GM13977 (cell line): ENCODE measurements at places on chromosomes 12 and 14.

GRCh38 chr12:32398816-32399369 is 465 bp upstream of the FGD4 start:
- DNase-seq, result no peak

DNA sequence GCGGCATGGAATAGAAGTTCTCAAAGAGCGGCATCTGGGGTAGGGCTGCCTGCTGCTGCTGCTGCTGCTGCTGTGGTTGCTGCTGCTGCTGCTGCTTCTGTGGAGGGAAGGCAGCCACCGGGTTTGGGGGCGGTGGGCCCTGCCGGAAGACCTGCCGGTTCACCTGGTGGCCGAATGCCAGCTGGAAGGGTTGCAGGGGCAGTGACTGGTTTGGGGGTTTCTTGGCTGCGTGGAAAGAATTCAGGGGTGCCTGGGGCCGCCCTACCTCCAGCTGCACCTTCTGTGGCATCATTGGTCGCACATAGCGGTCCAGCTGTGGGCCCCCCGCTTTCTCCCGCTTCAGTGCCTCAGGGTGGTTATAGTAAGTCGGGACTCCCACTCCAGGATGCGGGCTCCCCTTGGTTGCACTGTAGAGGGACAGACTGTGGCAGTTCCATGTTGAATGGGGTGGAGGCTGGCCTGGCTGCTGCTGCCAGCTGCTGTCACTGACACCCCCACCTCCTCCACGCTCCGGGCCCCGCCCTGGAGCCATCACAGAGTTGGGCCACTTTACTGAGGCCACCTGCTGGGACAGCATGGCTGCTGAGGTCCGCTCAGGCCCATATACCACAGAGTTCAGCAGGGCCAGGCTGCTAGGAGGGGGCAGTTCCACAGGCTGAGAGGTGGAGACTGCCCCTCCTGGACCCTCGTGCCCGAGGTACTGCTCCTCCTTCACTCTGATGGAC is 25.2 kb upstream of the PNMA1 start:
- DNase-seq, result no peak

DNA sequence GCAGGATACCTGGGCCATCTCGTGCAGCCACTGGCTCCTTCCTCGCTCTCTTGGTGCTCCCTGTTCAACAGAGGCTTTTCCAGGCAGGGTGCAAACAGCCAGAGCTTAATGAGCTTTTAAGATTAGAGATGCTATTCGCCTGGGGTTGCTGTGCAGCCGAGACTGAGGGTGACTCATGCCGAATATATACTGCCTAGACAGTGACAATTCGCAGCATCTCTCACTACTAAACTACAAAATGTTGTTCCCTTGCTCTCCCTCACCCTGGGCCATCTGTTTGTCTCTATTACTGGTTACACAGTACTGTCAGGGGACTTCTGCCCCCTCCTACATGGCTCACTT is 26.0 kb upstream of the TESC start:
- DNase-seq, result no peak

DNA sequence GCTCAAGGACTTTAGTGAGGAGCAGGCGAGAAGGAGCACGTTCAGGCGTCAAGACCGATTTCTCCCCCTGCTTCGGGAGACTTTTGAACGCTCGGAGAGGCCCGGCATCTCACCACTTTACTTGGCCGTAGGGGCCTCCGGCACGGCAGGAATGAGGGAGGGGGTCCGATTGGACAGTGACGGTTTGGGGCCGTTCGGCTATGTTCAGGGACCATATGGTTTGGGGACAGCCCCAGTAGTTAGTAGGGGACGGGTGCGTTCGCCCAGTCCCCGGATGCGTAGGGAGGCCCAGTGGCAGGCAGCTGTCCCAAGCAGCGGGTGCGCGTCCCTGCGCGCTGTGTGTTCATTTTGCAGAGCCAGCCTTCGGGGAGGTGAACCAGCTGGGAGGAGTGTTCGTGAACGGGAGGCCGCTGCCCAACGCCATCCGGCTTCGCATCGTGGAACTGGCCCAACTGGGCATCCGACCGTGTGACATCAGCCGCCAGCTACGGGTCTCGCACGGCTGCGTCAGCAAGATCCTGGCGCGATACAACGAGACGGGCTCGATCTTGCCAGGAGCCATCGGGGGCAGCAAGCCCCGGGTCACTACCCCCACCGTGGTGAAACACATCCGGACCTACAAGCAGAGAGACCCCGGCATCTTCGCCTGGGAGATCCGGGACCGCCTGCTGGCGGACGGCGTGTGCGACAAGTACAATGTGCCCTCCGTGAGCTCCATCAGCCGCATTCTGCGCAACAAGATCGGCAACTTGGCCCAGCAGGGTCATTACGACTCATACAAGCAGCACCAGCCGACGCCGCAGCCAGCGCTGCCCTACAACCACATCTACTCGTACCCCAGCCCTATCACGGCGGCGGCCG is 1.1 kb downstream of the PAX9 start:
- peak; percentile 39 for DNase-seq

DNA sequence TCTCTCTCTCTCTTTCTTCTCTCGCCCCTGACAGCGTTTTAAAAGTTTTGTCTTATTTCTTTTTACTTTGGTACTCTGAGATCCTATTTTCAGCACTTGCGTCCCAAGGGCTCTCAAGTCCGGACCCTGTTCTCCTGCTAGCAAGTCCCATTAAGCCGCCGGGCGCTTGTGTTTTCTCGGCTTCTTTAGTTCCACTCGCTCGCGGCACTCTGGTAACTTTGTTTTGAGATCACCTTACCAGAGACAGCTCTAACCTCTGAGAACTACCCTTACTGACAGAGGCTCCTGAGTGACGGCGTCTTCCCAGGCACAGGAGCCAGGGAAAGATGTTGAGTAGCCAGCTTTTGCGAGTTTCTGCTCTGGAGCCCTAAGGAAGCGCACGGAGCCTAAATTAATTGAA is 2.7 kb upstream of the MYF5 start:
- DNase-seq, result no peak

GRCh38 chr12:13288937-13289652 is 92.6 kb downstream of the EMP1 start:
- no peak for DNase-seq

DNA sequence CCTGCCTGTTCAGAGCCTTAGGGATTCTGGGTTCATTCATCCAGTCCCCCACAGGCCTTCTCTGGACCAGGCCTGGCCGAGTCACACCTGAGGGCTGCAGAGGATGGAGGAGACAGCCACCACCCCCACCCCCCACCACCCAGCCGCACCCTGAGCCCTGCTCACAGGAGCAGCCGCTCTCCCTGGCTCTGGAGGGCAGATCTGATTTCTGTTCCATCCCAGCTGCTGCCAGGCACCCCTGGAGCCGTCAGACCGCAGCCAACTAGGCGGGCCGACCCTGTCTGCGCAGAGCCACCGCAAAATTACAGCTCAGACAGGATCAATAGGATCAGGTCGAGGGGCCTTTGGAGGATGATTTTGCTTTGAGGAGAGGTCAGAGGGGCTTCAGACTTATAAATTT is 154.6 kb upstream of the MYL2 start:
- no peak for DNase-seq

DNA sequence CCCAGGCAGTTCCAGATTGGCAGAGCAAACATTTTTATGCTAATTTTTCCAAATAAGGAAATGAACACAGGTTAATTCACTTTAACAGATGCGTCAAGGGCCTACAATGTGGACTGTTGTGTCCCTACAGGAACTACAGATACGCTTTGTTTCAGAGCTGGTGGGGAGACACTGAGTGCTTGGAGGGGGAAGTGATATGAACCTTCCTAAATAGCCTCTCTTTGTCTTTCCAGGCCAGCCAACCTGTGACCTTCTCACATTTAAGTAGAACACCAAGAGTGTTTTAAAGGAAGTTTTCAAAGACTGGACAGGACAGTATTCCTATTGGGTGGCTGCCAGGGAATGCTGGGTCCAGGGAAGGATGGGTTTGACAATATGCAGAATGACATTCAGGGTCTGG is 141.3 kb downstream of the ZNF664 start:
- DNase-seq, result no peak

DNA sequence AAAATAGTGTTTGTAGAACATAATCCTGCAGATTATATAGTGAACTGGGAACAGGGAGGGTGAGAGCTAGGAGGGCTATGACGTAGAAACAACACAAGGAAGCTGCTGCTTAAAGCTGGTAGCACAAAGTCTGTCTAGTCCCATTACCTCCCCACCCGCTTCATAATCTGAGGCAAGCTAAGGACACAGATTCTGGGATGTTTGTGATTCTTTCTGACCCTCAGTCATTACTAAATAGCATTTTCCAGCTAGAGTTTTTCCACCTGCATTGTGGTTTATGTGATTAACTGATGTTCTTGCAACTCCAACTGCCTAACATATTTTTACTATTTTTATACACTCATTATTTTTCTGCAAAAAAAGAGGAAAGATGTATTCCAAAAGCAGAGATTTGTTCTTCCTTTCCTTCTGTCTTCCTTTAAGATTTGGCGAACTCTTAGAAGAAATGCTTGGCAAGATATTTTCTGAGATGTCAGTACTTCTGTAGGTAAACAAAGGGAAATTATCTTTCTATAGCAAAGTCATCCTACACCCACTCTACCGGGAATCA is 293.2 kb upstream of the FAR2 start:
- DNase-seq, result no peak

DNA sequence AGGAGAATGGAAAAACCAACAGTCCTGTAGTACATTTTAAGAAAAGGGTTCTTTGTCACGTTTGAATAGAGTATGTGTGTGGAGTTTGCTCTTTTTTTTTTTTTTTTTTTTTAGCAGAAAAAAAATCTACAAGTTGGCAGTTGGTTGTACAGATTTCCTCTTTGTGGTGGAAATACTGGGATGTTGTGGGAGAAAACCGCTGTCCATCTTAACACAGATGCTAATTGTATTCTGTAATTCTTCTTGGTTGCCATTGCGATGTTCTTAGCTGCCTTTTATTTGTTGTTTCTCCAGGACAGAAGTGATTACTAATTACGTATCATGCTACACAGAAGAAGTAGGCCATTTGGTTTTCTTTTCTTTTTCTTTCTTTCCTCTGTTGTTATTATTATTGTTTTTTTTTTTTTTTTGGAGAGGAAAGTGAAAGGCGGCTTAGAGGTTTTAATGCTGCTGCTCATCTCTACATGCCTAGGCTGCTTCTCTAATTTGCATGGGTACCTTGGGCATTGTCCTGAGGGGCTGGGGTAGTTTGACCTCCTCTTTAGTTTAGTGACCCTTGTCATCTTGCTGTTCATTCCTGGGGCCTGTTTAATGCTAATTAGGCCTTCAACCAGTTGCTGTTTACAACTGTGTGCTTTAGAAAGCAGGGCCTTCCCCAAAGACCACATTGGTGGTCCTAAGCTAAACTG is 94.7 kb downstream of the TMTC2 start:
- DNase-seq, result no peak

GRCh38 chr14:72975770-72976169 is 49.5 kb downstream of the DCAF4 start:
- no peak for DNase-seq
